ENCODE measurements at places on chromosomes 16 and 17.

- DNase-seq = peak; percentile 88
Measured at GRCh38 chr17:45341533-45342158, 24.8 kb upstream of the MAP3K14 start.

GRCh38 chr17:19328441-19329061, 34.0 kb downstream of the B9D1 start:
- DNase-seq = no peak

- peak; percentile 36 for DNase-seq
Measured at GRCh38 chr16:27335349-27336053, 21.7 kb downstream of the IL4R start.

DNA sequence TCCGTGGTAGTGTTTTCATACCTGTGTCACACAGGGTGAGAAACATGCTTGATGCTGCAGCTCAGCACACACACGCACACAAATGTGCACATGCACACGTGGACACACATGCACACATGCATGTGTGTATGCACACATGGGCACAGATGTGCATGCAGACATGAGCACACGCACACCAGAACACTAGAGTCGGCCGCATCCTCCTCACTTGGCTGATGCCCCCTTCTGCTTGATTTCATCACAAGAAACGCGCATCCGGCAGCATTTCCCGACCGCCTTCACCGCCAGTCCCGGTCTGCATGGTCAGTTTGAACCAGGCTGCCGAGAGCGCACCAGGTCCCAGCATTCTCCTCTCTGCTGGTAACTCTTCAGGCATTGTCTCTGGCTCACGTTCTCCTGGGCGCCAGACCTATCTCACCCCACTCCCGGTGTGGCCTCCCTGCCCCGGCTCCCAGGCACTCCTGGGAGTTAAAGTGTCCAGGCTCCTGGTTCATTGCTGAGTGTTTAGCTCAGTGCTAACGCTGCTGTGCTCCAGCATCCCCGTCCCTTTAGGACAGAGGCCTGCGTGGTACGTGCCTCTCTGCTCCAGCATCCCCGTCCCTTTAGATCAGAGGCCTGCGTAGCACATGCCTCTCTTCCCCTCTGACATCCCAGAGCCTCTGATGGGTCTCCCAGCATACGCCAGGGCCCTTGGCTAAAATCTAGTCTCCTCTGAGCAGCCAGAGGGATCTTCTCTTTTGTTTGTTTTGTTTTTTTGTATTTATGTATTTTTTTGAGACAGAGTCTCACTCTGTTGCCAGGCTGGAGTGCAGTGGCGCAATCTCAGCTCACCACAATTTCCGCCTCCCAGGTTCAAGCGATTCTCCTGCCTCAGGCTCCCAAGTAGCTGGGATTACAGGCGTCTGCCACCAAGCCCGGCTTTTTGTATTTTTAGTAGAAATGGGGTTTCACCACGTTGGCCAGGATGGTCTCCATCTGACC, 16.0 kb downstream of the BAIAP2 start:
- DNase-seq = no peak

GRCh38 chr16:79186196-79186595, 414.3 kb downstream of the MAF start:
- no peak for DNase-seq

GRCh38 chr17:40095351-40095943, 4.9 kb downstream of the NR1D1 start:
- DNase-seq = no peak

DNA sequence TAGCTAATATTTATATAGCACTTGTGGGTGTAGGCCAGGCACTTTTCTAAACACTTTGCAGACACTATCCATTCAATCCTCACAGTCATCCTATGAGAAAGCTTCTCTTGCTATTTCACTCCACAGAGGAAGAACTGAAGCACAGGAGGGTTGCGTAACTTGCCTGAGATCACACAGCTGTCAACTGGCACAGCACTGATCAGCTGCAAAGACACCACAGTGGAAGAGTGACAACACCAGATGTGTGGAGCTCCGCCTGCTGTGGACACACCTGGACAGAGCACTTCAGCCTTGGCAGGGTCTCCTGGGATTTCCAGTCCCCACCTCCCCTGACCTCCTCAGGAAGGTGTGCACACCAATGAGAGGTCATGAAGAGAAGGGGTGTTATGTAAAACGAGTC, 13.3 kb upstream of the CNEP1R1 start:
- peak; percentile 34 for DNase-seq

- DNase-seq = peak; percentile 78
Measured at GRCh38 chr16:69404275-69404805, 18.5 kb upstream of the TERF2 start.

- peak; percentile 95 for DNase-seq
Measured at GRCh38 chr16:88772871-88773811, 11.9 kb downstream of the PIEZO1 start.

GRCh38 chr17:72588561-72588960, 467.7 kb downstream of the SOX9 start:
- no peak for DNase-seq

GRCh38 chr16:28186752-28187151, 25.0 kb downstream of the XPO6 start:
- DNase-seq = peak; percentile 49

- DNase-seq = no peak
Measured at GRCh38 chr16:1777375-1778199, 4.7 kb upstream of the MRPS34 start.

DNA sequence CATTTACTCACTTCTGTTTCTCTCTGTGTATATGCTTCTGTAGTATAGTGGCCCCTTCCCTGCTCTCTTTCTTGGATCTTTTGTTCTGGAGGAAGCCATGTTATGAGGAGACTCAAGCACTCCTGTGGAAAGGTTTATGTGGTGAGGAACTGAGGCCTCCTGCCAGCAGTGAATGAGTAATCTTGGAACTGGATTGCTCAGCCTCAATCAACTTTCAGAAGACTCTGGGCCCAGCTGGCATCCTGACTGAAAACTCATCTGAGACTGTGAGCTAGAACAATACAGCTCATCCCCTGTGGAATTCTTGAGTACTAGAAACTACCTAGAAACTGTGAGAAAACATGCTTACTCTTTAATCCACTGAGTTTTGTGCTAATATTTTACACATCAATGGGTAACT, 133.1 kb upstream of the ZKSCAN2 start:
- DNase-seq = no peak

- peak; percentile 77 for DNase-seq
Measured at GRCh38 chr17:57902800-57903759, 52.1 kb downstream of the CUEDC1 start.

DNA sequence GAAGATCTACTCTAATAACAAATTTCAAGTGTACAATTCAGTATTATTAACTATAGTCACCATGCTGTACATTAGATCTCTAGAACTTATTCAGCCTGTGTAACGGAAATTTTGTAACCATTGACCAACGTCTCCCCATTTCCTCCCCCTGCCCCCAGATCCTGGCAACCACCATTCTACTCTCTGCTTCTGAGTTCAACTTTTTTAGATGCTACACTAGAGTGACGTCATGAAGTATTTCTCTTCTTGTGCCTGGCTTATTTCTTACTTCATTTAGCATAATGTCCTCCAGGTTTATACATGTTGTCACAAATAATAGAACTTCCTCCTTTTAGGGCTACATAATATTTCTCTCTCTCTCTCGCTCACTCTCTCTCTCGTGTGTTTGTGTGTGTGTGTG, 157.5 kb downstream of the ANKFN1 start:
- DNase-seq = no peak

- no peak for DNase-seq
Measured at GRCh38 chr17:42543190-42544079, 7.4 kb downstream of the NAGLU start.

GRCh38 chr16:23254338-23254737, 47.8 kb upstream of the SCNN1B start:
- peak; percentile 93 for DNase-seq

GRCh38 chr17:70535986-70536385, 366.7 kb downstream of the KCNJ2 start:
- DNase-seq = peak; percentile 32

- DNase-seq = peak; percentile 76
Measured at GRCh38 chr16:85028685-85029407, 1.3 kb downstream of the KIAA0513 start.

- no peak for DNase-seq
Measured at GRCh38 chr17:58356231-58356630, 4.2 kb upstream of the SUPT4H1 start.

DNA sequence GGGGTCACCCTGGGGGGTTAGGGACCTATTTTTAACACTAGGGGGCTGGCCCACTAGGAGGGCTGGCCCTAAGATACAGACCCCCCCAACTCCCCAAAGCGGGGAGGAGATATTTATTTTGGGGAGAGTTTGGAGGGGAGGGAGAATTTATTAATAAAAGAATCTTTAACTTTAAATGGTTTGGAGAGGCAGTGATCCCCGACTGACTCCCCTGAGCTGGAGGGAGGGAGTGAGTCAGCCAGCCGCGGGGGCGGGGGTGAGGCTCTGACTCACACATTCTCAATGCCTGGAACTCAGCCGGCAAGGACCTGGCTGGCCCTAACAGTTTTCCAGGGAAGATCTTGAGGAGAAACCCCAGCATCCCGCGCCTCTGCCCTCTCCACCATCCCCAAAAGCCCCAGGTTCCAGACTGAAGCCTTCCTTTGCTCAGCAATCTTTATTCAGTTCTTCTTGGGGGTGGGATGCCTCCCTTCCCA, 1.5 kb downstream of the HCFC1R1 start:
- peak; percentile 93 for DNase-seq

DNA sequence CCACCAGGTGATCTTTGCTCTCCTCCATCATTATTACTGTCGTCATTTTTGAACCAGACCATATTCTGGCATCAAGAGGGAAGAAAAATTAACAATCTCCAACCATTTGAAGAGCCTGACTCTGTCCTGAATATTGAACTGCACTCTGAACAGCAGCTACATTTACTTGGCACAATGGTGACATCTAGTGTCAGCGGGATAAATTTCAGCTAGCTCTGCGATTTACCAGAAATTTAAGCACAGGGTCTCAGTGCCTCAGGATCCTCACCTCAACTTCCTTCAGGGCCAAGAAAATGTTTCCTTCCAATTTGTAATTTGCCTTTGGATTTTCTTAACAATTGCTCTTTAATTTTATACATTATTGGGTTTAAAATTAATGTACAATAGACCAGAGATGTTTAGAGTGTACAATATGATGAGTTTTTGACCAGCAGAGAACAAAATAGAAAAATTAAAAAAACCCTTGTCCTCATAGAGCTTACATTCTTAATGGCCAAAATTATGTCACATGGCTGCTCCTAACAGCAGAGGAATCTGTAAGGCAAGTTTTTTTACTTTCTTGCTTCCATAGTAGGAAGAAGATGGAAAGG, 10.7 kb upstream of the ZNF19 start:
- peak; percentile 75 for DNase-seq

DNA sequence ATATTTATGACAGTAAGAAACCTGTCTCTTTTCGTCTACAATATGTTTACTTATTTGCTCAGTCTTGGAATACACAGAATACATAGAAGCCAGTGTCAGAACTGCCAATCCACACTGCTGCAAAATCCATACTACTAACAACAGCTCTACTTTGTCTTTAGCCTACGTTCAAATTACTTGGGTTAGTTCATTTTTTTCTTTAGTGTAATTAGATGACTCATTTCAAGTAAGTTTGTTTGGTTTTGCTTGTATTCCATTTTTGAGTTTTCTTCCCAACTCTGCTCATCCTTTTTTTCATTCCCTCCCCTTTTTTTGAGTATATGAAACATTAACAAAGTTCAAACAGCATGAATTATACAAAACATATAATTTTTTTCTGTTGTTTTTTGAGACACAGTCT, 16.9 kb downstream of the CMC2 start:
- peak; percentile 28 for DNase-seq

DNA sequence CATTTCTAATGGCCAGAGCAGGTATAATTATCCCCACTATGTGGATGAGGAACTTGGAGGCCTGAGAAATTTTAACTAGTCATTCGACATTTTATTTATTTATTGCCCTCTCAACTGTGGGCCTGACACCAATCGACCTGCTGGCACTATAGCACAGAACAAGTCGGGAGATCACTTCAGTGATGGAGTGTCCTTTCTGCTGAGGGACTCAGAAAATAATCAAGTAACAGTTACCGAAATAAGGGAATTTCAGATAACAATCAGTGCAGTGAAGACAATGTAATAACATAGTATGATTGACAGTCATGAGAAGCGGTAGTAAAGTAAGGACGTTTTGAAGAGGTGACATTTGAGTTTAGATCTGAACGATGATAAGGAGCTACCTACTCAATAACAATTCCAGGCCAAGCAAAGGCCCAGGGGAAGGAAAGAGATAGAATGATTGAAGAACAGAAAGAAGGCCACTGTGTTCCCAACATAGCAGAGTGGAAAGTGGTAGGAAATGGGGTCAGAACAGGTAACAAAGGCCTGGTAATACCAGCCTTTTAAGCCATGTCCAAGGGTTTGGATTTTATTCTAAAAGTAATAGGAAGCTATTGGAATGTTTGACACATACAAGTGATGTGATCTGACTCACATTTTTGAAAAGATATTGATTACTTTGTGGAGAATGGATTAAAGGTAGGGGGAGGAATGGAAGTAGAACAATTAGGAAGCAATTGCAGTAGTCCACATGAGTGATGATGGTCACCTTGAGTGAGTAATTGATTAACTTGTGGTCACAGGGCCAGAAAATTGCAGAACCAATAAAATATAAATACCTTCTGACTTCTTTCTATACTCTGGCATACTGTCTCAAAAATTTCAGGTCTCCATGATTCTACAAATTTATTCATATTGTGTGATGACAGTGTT, 1.4 kb downstream of the STXBP4 start:
- DNase-seq = no peak

- no peak for DNase-seq
Measured at GRCh38 chr16:54506214-54506580, 219.6 kb upstream of the IRX3 start.

GRCh38 chr16:56477096-56477878, 25.9 kb downstream of the OGFOD1 start:
- DNase-seq = peak; percentile 84

- DNase-seq = no peak
Measured at GRCh38 chr16:23121024-23121423, 28.2 kb downstream of the USP31 start.

- DNase-seq = no peak
Measured at GRCh38 chr16:80744856-80745255, 59.5 kb downstream of the CDYL2 start.

DNA sequence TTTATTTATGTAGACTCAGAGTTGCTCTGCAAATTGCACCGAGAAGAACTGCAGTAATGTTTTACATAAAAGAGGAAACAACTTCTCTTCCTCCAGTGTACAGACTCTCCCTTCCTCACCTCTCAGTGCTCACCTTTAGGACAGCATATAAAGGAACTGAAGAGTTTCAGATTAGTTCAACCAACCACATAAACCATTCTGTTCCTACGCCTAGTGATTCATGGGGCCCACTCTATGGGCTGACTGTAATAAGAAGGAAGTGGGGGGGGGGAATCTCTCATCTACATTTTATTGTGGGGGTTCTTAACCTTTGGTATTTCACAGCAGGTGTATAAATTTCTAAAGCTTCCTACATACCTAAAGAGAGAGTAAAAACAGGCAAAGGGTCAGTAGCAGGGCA, 18.3 kb downstream of the ZSWIM7 start:
- DNase-seq = no peak

Data from fibroblast of lung (primary cell).